ENCODE measurements at places on chromosomes 16 and 17.

- no peaks in the 10 kb centered on the region for H3K27me3 ChIP-seq
- DNase-seq, result no peak
- H3K36me3 ChIP-seq, result peaks cover 47% of the 10 kb centered on the region
- peak overlapping the region; percentile 17 for H3K27ac ChIP-seq
- peaks cover 54% of the 10 kb centered on the region for H3K4me1 ChIP-seq
Measured at GRCh38 chr17:65035191-65035590, 21.3 kb downstream of the GNA13 start.

DNA sequence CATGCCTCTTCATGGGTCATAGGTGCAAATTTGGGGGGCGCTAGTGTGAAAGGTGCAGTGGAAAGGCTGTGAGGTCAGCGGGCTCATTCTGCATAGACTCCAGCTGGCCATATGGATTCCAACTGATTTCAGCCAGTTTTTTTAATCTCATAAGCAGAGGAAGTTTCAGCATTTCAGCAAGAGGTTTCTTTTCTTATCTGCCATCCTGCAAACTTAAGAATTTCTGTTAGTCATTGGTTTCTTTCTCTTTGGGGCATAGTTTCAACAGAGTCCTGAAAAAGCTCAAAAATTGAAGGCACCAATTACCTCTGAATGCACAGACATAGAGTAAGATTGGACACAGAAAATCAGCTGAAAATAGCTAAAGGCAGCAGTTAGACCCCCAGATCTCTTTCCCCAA, 16.2 kb upstream of the ALOX15 start:
- H3K4me3 ChIP-seq, result no peak overlapping the region
- peaks cover 3% of the 10 kb centered on the region for H3K27me3 ChIP-seq
- no peaks in the 10 kb centered on the region for H3K36me3 ChIP-seq
- no peak for DNase-seq
- no peak overlapping the region for H3K27ac ChIP-seq

DNA sequence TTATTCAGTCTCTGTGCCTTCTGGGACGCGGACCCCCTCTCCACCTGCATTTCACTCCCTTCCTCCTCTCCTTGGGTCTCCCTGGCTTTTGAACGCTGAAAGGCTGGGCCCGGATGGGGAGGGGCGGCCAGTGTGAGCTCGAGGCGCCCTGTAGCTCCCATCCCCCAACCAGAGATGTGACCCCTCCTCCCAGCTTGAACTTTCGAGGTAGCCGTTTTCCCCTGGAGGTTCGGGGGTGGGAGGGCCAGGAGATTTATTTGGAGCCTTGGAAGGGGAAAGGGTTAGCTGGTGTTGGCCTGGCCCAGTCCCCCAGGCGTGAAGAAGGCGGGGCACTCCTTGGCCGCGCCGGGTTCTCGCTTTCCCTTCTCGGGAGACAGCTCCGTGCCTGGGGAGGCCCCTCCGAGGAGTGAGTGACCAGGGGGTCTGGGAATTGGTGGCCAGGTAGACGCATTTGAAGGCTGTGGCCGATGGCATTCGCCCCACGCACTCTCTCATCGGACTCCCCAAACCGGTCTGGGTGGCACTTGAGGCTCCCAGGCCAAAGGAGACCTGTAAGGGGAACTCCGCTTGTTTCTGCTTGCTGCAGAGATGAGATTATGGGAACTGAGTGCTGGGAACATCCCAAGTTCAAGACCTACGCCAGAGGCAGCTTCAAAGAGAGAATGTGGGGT, 942 bp downstream of the LDAF1 start:
- peaks cover 17% of the 10 kb centered on the region for H3K36me3 ChIP-seq
- H3K4me1 ChIP-seq, result peaks cover 20% of the 10 kb centered on the region
- peak overlapping the region; percentile 80 for H3K4me3 ChIP-seq
- H3K27me3 ChIP-seq, result no peaks in the 10 kb centered on the region

DNA sequence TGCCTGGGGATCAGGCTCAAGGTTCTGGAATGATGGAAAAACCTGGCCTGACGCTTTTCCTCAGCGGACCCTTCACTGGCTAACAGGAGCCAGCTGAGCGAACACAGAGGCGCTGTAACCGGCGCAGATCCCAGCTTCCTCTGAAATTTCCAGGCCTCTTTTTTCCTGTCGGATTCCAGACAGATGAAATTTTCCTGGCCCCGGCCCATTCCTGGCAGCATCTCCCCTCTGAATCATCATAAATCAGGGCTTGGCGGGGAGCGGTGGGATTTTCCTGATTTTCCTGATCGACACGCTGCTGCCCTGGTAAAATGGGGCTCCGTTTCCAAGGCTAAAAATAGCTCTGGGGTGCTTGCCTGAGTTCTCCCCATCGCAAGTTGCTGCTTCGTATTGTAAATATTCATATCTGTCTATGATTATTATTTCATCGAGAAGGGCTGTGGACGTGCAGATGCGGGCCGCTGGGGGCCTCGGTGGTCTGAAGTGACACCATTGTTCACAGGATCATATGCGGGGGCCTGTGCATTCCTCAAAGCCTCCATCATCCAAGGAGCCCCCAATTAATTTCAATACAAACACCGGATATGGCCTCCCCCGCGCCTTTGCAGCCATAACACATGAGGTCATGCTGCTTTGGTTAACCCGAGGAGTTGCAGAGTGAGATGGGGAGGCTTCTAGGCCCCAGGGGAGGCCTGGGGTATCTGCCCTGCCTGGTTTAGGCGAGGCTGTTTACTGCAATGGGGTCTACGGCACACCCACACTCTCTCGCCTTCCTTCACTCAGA, 45.8 kb upstream of the ETV4 start:
- peaks cover 2% of the 10 kb centered on the region for H3K4me1 ChIP-seq
- H3K27me3 ChIP-seq, result no peaks in the 10 kb centered on the region
- H3K27ac ChIP-seq, result no peak overlapping the region
- no peak overlapping the region for H3K4me3 ChIP-seq

- no peaks in the 10 kb centered on the region for H3K27me3 ChIP-seq
- DNase-seq, result no peak
- H3K27ac ChIP-seq, result no peak overlapping the region
- peaks cover 29% of the 10 kb centered on the region for H3K4me1 ChIP-seq
- no peak overlapping the region for H3K4me3 ChIP-seq
- H3K36me3 ChIP-seq, result peaks cover 16% of the 10 kb centered on the region
Measured at GRCh38 chr17:64786337-64786736, 124.2 kb upstream of the SMURF2 start.

DNA sequence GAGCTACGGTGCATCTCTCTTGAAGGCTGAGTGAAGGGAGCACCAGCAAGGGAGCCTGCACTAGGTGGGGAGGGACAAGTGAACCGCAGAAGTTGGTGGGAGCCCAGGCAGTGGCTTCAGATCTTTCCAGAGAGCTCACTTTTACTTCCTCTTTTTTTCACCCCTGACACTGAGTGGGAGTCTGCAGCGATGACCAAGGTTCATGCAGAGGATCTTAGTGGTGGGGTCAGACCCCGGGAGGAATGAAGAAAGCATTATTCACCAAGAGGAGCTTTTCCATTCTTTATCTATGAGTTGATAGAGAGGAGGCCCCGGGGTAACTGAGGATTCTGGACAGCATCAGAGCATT, 3.0 kb upstream of the CCL2 start:
- no peak overlapping the region for H3K27ac ChIP-seq
- DNase-seq, result no peak
- H3K36me3 ChIP-seq, result no peaks in the 10 kb centered on the region
- H3K27me3 ChIP-seq, result peaks cover 22% of the 10 kb centered on the region

GRCh38 chr17:2058586-2059546, 4.0 kb downstream of the HIC1 start:
- peak overlapping the region; percentile 13 for H3K27ac ChIP-seq
- no peaks in the 10 kb centered on the region for H3K27me3 ChIP-seq
- peaks cover 51% of the 10 kb centered on the region for H3K4me1 ChIP-seq
- DNase-seq, result peak; percentile 84

DNA sequence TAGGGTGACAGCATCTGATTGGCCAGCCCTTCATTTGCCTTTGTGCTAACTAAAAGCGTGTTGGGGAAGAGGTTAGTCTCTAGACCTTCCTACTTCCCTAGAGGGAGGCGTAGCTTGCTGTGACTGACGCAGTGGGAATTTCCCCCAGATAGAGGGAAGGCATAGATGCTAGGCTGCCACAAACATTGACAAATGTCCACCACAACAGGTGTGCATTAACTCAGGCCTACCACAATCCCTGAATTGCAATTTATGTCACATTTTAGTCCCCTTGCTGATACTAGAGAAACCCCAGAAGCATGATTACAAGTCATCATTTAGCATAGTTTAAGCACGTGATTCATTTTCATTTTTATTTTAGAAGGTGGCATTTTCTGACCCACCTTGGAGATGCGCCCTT, 76.3 kb upstream of the WSB1 start:
- no peak overlapping the region for H3K4me3 ChIP-seq
- H3K27ac ChIP-seq, result no peak overlapping the region
- peaks cover 10% of the 10 kb centered on the region for H3K4me1 ChIP-seq
- DNase-seq, result no peak
- no peaks in the 10 kb centered on the region for H3K27me3 ChIP-seq

GRCh38 chr17:64499805-64500486, 3.1 kb upstream of the POLG2 start:
- H3K27ac ChIP-seq, result peak overlapping the region; percentile 18
- H3K27me3 ChIP-seq, result no peaks in the 10 kb centered on the region
- peaks cover 82% of the 10 kb centered on the region for H3K4me1 ChIP-seq
- DNase-seq, result no peak

DNA sequence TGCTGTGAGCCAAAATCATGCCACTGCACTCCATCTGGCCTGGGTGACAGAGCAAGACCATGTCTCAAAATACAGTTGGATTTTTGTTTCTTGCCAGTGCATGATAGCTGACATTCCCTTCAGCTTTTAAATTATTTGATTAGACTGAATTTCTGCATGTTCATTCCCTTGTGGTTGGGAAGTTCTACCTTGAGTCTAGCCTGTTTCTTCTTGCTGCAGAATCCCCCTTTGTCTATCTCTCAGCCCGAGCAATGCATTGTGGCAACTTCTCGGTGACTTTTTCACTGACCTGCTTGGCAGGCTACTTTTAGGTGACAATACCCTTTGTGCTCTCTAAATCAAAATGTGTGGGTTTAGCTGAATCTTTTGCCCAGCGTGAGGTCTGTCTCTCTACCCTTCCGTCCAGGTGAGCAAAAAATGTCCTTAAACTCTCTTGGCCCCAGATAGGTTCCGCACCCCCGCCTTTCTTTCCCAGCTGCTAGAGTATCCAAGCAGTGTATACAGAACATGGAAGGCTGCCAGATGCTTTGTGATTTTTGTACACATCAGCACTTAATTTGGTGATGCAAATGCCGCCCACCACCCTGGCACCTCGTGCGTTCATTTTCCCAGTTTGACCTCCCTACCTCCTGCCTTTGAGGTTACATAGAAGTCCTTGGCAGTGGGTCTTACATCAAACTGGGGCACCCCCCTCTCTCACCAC, 130.2 kb downstream of the ABCC6 start:
- no peak for DNase-seq
- no peaks in the 10 kb centered on the region for H3K4me1 ChIP-seq
- H3K27ac ChIP-seq, result no peak overlapping the region
- H3K4me3 ChIP-seq, result no peak overlapping the region

DNA sequence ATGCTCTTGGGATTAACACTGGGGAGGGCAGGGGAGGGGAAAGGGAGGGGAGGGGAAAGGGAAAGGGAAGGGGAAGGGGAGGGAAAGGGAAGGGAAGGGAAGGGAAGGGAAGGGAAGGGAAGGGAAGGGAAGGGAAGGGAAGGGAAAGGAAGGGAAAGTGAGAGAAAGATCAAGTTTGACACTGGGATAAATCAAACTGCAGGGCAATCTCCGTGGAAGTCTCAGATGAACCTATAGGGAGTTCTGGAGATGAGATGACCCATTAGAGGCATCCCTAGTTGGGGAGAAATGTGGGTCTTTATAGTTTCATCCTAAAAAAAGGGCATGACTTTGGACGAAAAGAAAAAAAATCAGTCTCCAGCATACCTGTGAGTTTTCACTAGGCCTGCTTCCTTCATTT, 2.2 kb downstream of the KRTAP4-12 start:
- DNase-seq, result no peak
- H3K27ac ChIP-seq, result no peak overlapping the region
- H3K27me3 ChIP-seq, result peaks cover 3% of the 10 kb centered on the region
- no peak overlapping the region for H3K4me3 ChIP-seq

DNA sequence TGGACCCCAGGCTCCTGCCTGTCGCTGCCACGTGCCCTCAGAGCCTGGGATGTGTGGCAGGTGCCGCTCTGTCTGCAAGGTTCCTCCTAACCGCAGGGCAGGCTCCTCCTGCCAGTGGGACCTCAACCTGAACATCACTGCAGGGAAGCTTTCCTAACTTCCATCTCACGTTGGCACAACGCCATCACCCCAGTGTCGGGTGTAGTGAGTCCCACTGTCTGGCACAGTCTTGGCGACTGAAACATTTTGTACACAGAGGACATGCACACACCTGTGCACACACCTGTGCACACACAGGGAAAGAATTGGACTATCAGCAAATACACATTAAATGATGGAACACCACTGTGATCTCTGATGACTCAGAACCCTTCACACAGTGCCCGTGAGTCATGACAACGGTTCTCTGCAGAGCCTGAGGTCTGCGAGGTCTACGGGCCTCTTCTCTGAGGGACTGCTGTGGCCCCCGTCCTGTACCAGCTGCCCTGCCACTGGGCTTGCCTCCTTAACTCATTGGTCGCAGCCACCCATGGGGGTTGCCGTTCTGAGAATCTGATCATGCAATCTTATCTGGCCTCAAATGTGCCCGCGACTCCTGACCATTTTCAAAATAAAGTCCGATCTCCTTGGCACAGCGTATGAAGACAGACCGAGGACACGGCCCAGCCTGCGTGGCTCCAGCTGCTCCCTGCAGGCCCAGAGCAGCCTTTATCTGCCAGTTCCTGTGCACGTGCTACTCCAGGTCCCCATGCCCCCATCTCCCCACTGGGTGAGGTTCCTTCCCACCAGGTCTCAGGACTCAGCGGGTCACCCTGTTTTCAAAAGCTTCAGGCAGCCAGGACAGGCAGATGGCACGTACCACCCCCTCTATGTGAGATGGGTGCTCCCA, 7.6 kb downstream of the CCDC57 start:
- peak overlapping the region; percentile 96 for H3K27ac ChIP-seq
- no peaks in the 10 kb centered on the region for H3K27me3 ChIP-seq
- H3K36me3 ChIP-seq, result peaks cover 18% of the 10 kb centered on the region
- H3K4me3 ChIP-seq, result no peak overlapping the region

DNA sequence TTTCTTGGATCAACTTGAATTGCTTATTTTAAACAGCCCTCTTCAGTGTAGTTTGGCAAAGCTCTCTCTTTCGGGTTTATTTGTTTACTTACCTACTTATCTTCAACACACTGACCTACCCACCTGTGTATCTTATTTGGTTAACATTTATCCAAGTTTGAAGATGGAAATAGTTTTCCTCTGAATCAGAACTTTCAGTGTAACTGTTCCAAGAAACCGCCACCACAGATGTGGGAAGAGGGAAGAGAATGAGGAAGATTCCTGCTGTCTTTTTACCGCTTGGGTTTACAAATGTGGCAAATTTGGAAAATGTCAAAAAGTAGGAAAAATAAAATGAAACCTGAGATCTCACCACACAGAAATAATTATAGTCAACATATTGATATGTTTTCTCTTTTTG, 115.8 kb downstream of the MSI2 start:
- no peak overlapping the region for H3K27ac ChIP-seq
- H3K4me3 ChIP-seq, result no peak overlapping the region
- peaks cover 30% of the 10 kb centered on the region for H3K36me3 ChIP-seq
- no peaks in the 10 kb centered on the region for H3K27me3 ChIP-seq
- peaks cover 15% of the 10 kb centered on the region for H3K4me1 ChIP-seq
- DNase-seq, result no peak
